ENCODE measurements at places on chromosomes 5 and 9.
A peak's percentile ranks its signal among the peaks of the same experiment; 100 is the strongest.

- H3K27ac ChIP-seq, result peak overlapping the region; percentile 99
- H3K36me3 ChIP-seq, result no peaks in the 10 kb centered on the region
- H3K4me1 ChIP-seq, result peaks cover 37% of the 10 kb centered on the region
- DNase-seq, result peak; percentile 69
- peak overlapping the region; percentile 74 for H3K4me3 ChIP-seq
Measured at GRCh38 chr5:125575891-125576505, 829.6 kb upstream of the ZNF608 start.

GRCh38 chr9:112705768-112706427, 12.0 kb downstream of the INIP start:
- H3K36me3 ChIP-seq, result no peaks in the 10 kb centered on the region
- DNase-seq, result peak; percentile 24
- H3K27me3 ChIP-seq, result no peaks in the 10 kb centered on the region
- H3K4me3 ChIP-seq, result no peak overlapping the region

DNA sequence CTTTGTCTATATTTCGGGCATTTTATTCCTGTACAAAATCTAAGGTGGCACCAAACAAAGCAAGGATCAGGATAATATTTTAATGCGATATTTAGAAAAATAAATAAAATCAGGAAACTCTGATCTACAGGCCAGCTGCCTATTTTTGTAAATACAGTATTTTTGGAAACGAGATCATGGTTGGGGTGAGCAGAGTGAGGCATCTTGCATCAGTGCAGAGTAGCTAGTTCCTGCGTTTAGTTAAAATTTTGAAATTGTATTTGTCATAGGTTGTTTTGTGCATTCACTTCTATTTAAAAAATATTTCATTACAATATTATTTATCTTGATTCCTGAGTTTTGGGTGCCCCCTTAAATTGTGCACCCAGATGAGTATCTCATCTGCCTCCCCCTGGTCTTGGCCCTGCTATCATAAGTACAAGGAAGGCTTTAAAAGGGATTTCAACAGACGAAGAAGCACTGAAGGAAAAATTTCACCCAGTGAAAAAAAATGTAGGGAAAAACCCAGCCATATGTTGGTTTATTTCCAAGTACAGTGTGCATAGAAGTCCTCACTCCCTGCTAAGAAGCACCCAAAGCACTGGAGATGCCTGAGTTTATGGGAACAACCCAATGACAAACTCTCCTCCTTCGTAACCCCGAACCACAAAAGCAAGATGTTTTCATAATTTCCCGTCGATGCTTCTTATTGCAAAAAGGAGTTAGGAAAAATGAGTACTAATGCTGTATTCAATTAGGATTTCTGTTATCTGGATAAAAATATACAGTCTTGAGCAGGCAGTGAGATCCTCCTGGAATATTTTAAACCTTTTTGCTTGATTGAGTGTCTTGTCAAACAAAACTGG, 304.7 kb upstream of the CLINT1 start:
- H3K27ac ChIP-seq, result no peak overlapping the region
- H3K4me3 ChIP-seq, result no peak overlapping the region
- H3K36me3 ChIP-seq, result no peaks in the 10 kb centered on the region
- no peak for DNase-seq
- H3K27me3 ChIP-seq, result no peaks in the 10 kb centered on the region
- peaks cover 2% of the 10 kb centered on the region for H3K4me1 ChIP-seq

DNA sequence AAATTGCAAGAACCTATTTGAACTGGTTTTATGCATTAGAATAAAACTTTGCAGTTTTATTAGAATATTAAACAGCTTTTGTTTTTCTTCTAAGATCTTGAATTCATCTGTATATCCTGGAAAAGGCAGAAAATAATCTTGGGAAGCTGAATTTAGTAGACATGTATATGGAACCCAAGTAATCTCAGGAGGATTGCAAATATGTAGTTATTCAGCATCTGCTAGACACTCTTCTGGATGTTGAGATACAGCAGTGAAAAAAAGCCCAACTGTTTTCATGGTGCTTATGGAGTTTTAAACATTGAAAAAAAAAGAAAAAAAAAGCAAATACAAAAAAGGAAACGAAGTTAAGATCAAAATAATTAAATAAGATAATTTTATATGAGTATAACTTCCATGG, 922.2 kb upstream of the SEMA6A start:
- no peak overlapping the region for H3K27ac ChIP-seq
- no peak overlapping the region for H3K4me3 ChIP-seq
- no peaks in the 10 kb centered on the region for H3K27me3 ChIP-seq
- no peak for DNase-seq
